ENCODE measurements at places on chromosomes 13 and 19.

GRCh38 chr13:27353166-27353583 lies 71.2 kb upstream of the GTF3A start:
- DNase-seq: no peak

DNA sequence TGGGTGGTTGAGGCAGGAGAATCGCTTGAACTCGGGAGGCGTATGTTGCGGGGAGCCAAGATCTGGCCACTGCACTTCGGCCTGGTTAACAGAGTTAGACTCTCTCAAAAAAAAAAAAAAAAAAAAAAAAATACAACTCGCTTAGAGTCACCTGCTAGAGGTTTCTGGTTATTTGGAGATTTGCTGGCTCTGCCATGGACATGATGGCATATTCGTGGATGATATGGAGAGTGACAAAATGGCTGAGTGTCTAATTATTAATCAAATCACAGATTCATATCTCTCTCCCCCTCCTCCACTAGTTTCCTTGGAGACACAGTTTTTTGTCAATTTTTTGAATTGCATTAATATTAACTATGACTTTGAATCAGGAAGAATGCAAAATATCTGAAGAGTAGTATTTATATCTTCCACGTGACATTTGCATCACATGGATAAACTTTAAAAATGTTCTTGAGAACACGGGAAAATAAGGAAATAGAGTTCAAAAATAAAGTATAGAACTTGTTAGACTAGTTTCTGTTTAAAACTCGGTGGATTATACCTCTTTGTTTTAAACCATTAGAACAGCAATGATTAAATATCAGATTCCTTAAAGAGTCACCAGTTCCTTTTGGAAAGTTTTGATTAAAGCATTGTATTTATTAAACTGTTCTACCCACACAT lies 47.8 kb downstream of the KLF5 start:
- no peak for DNase-seq

- DNase-seq: no peak
These were observed 298.8 kb downstream of the UQCRFS1 start for GRCh38 chr19:28914173-28914572.

DNA sequence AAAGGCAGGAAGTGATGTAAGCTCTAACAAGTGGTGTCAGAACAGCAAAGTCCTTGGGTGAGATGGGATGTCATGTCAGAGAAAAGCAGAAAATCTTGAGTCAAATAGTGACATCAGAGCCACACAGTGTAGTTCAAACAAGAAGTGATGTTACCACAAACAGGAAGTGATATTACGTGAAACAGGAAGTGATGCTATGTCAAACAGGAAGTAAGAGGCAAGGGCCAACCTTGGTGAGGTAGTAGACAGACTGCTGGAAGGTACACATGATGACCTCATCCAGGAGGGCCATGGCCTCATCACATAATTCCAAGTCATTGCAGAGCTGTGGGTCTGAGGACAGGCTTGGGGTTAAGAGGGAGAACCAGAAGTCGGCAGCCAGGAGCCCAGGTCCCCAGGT lies 7.0 kb upstream of the MAMSTR start:
- DNase-seq: no peak

- no peak for DNase-seq
These were observed 1.9 kb downstream of the CDC42EP5 start for GRCh38 chr19:54470991-54471782.

DNA sequence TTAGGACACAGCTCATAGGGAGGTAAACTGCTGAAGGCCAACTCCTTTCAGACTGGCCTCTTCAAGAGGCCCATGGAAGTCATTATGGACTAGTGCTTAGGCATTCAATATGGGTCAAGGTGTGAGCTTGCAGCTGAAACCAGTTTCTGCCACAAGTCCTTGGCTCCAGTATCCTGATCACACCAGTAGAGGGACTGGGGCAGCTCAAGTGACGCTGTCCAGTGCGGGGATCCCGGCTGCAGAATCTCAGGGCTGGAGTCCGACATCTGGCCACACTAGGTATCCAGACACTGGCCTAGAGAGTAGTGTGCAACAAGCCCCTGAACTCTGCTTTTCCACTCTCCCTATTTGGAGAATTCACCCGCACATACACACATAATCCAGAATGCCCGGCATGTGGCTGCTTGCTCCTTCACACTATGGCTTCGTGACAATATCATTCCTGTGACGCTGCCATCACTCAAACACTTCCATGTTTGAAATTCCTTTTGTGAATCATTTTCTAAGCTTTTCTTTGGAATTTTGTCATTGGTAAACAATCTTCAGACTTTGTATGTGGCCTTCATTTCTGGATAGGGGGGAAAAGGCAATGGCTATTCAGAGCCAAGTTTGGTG lies 425.1 kb downstream of the EFNB2 start:
- no peak for DNase-seq

GRCh38 chr19:37251308-37252229 lies 33.6 kb downstream of the ZNF383 start:
- DNase-seq: peak; percentile 3

- no peak for DNase-seq
These were observed 98.4 kb downstream of the RAB20 start for GRCh38 chr13:110463156-110463555.

- DNase-seq: no peak
These were observed 25.0 kb downstream of the RASL11A start for GRCh38 chr13:27295660-27296059.

DNA sequence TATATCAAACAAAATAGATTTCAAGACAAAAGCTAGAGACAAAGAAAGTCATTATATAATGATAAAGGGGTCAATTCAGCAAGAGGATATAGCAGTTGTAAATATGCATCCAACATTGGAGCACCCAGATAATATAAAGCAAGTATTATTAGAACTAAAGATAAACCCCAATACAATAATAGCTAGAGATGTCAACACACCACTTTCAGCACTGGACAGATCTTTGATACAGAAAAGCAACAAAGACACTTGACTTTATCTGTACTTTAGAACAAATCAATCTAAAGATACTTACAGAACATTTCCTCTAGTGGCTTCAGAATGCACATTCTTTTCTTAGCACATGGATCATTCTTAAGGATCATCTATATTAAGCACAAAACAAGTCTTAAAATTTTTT lies 59.1 kb upstream of the TEX29 start:
- DNase-seq: no peak

GRCh38 chr13:110010404-110011138 lies 224.2 kb upstream of the IRS2 start:
- no peak for DNase-seq

DNA sequence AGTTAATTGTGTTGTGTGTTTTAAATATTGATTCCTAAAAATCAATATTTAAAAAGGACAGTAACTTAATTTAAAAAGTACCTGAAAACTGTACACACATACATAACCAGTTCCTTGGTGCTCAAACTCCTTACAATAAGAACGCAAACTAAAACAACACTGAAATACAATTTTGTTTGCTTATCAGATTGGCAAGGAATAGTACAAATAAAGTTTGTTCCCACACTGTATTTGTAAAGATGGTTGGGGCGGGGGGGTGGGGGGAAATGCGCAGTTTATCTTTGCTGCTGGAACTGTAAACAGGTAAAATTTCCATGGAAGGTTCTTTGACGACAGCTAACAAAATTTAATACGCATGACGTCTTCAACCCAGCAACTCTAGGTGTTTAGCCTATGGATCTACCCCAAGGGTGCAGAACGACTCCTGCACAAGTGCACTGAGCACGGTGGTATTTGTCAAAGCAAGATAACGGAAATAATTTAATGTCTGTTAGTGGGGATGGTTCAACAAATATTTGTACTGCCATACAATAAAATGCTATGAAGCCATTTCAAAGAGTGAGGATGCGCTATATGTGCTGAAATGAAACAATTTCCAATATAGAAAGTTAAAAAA lies 96.5 kb downstream of the ING1 start:
- DNase-seq: no peak

DNA sequence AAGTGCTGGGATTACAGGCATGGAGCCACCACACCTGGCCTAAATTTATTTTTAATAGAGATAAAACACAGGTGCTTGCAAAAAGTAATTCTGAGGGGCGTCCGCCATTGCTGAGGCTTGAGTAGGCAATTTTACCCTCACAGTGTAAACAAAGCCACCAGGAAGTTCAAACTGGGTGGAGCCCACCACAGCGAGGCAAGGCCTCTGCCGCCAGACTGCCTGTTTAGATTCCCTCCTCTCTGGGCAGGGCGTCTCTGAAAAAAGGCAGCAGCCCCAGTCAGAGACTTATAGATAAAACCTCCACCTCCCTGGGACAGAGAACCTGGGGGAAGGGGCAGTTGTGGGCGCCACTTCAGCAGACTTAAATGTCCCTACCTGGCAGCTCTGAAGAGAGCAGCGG lies 50.7 kb downstream of the B3GLCT start:
- DNase-seq: no peak

GRCh38 chr13:23687614-23688013 lies 117.4 kb downstream of the TNFRSF19 start:
- no peak for DNase-seq

GRCh38 chr19:10617409-10618121 lies 7.8 kb upstream of the SLC44A2 start:
- DNase-seq: no peak

DNA sequence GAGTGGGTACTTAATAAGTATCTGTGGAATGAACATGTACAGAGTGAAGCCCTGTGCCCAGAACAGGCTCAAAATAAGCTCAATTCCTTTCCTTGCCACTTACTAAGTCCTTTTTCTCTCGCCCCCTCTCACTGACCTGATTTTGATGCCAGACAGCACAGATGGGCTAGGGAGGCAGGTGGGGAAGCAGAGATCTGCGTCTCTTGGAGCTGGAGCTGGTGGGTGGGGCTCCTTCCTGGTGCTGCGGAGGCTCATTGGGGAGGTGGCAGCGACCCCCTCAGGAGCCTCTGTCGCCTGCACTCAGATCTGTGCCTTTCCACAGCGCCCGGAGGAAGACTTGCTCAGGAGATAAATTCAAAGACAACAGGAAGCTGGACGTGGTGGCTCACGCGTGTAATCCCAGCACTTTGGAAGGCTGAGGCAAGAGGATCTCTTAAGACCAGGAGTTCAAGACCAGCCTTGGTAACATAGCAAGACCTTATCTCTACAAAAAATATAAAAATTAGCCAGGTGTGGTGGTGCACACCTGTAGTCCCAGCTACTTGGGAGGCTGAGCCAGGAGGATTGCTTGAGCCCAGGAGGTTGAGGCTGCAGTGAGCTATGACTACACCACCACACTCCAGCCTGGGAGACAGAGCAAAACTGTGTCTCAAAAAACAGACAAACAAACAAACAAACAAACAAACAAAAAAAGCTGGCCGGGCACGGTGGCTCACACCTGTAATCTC lies 14.6 kb downstream of the AKT2 start:
- DNase-seq: no peak

- no peak for DNase-seq
These were observed 48.2 kb upstream of the GPR183 start for GRCh38 chr13:99355267-99356011.

GRCh38 chr19:8000298-8001038 lies 5.0 kb downstream of the ELAVL1 start:
- DNase-seq: no peak

DNA sequence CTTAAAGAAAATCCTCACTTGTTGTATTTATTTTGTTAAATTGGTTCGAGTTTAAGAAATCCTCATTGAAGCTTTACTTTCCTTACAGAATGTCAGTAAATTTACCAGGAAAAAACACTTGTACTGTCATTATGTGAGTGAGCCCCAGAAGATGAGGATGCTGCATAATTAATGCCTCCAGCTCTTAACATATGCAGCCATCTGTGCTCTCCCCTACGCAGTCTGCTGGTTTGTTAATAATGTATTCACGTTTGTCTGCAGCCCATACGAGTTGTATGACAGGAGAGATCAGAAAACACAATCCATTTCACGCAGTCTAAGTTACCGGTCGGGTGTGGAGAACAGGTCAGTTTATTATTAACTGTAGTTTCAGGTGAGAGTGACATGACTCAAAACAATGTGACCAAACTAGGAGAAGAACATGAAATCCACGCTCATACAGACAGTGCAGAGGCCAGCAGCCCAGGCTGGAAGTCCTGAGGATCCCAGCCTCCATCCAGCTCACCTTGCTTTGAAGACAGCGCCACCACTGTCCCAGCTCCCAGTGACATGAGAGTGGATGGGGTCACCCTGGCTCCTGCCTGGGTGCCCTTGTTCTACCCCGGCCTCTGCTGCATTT lies 19.8 kb upstream of the ATP11A start:
- no peak for DNase-seq

DNA sequence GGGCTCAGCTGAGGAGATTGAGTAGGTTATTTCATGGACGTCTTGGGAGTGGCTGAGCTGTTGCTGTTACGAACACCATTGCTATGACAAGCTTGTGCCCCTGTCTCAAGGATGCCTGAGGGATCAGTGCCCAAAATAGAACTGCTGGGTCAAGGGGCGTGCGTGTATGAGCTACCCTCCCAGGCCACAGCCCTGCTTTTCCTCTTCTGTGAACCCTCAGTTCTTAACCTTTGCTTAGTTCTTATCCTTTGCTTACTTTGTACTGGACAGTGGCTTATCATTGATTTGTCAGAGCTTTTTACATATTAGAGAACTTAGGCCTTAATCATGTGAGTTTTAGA lies 9.0 kb downstream of the ARHGAP45 start:
- no peak for DNase-seq

GRCh38 chr13:90094357-90094756 lies 1253.1 kb upstream of the MIR17HG start:
- DNase-seq: no peak

GRCh38 chr19:15025217-15025616 lies 24.1 kb upstream of the CASP14 start:
- DNase-seq: no peak

DNA sequence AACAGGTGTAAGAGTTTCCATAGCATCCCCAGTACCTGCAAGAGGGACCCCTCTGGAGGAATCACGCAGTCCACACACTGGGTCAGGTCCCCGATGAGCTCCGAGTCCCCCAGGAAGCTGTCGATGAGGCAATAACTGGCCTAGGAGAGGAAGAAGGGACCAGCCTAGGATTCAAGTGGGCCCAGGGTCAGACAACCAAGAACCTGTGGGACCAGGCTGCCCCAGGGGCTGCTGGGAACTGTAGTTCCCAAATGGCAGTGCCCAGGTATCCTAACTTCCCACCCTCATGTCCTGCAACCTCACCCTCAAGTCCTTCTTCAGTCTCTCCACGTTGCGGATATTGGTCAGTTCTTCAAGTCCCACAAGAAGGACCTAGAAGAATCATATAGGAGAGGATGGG lies 1.8 kb downstream of the FUZ start:
- DNase-seq: no peak

GRCh38 chr19:54464630-54465425 lies 1.2 kb upstream of the LENG9 start:
- no peak for DNase-seq

- no peak for DNase-seq
These were observed 203.1 kb downstream of the TM9SF2 start for GRCh38 chr13:99704390-99704789.

GRCh38 chr19:55681131-55682092 lies 6.4 kb downstream of the EPN1 start:
- DNase-seq: no peak
